ENCODE measurements at places on chromosomes 3 and 15.

DNA sequence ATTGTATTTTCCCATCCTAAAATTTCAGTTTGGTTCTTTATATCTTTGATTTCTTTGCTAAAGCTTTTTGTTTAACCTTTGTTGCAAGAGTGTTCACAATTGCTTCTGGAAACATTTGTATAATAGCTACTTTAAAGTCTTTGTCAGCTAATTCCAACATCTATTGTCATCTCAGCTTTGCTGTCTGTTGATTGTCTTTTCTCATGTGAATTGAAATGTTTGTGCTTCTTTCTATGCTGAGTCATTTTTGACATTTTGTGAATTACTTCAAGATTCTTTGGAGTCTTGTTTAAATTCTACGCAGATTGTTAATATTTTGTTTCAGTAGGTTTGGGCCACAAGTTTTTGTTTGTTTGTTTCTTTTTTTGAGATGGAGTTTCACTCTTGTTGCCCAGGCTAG lies 73.2 kb downstream of the SUCNR1 start:
- DNase-seq = no peak

DNA sequence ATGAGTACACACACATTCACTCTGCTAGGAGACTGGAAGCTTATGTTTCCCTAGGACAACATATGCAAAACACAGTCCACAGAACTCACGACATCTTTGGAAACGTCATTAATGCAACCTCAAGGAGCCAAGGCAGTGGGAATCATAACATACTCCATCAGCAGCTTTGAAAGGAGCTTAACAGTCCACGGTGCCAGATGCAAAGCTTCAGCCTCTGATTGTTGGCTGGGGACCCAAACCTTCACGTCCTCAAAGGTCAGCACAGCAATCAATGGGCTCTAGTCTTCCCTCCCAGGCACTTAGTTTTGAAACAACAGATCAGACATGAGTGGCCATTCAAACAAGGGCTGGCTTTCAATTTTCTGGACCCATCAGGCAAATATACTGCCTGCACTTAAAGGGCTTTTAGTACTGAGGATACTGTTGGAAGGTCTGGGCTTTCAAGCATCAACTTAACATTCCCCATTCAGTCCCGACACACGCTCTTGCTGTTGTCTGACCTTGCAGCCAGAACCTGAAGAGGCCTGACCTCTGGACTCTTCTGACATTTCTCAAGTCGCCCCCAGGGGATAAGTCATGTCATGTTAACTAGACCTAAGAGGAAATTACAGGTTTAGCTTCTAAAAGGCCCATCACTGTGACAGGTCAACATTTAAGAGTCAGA lies 223.0 kb downstream of the PDZRN3 start:
- no peak for DNase-seq

DNA sequence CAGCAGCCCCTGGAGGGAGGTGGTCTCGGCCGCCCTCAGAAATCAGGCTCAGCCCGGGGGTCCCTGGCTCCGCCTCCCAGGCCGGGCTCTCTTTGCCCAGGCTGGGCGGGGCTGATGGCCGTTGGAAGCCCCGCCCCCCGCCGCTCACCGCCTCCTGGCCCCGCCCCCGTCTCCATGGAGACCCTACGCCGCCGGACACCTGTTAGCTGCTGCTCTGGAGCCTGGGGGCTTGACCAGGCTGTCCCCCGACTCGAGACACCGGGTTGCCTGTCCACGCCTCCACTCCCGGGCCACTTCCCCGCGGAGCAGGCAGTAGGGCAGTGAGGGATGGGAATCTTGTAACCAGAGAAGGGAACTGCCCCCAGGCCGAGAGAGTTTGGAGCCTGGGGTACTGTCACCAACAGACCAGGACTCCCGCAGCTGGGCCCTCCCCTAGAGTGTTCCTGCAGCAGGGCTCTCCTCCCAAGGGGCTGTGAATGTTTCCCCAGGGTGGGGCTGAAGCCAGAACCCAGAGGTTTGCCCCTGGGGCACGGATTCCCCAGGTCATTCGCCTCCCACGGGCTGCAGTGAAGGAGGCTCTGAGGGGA lies 27.8 kb upstream of the RPL32 start:
- no peak for DNase-seq

DNA sequence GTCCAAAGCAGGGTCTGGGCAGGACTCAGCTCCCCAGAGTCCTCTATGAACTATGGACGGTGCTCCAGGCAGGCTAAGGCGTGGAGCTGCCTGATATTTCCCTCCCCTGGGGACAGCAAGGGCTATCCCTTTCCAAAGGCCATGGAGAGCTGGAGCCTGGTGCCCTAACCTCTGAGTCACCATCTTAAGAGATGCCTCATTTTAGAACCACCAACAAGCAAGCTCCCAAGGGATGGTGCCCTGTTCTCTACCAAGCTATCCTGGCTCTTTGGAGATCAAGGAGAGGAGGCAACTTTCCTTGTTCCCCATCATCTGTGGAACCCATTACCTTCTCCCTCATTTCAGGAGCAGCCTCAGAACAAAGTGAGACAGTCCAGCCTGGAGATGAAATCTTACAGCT lies 15.7 kb downstream of the STARD5 start:
- no peak for DNase-seq

- no peak for DNase-seq
Measured at GRCh38 chr3:30504939-30505338, 101.5 kb upstream of the TGFBR2 start.

GRCh38 chr3:10600296-10600714 lies 94.9 kb upstream of the ATP2B2 start:
- no peak for DNase-seq

DNA sequence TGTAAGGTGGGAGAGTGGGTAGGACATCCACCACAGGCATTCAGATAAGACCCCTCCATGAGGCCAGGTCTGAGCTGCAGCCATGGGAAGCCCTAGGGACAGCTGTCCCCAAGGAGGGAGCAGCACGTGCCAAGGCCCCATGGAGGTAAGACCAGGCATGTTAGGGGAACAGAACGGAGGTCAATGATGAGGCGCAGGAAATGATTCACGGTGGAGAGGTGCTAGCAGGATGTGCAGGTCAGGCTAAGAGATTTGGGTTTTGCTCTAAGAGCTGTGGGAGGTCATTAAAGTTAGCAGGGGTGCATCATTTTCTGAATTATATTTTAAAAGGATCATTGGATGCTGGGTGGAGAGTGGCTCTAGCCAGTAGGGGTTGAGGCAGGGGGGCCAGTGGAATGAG lies 66.4 kb upstream of the SNRPA1 start:
- DNase-seq = no peak

DNA sequence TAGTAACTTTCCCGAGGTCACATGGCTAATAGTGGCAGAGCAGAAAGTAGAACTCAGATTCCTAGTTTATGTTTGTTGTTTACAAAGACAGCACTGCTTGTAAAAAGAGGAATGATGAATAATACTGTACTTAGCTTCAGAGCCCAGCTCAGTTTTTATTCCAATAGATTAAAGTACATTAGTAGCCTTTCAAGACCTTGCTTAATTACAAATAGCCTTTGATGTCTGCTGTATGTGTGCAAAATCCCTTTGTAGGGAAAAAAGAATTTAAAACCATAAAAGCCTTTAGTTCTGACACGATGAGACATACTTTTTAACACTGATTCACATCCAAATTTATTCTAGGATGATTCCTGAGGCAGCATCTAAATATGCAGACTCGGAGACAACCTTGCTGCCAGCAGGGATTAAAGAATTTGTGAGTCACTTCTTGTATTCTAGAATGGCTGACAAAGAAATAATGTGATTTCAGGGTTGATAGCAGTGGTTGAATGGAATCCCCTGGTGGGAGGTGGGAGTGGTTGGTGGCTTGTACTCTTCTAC lies 324.2 kb upstream of the TGFBR2 start:
- DNase-seq = no peak

- no peak for DNase-seq
Measured at GRCh38 chr3:96354742-96355141, 459.7 kb upstream of the EPHA6 start.

DNA sequence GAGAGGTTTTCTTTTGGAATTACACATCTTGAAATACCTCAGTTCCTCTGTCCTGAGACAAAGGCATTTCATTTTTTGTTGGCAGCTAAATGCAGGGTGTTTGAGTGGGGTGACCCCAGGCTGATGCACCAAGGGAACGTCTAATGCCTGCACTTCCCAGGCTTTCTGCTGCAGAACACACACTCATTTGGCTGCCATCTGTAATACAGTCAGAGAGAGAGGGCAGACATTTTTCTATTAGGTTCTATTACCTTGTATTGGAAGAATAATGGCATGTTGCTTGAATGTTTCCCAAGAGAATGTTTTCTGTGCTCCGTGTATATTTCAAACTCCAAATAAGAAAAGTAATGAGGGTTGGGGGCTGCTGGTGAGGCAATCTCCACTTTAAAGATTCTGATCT lies 87.1 kb downstream of the PTPRG start:
- no peak for DNase-seq

Measured in activated T-cell treated with anti-CD3 and anti-CD28 coated beads for 4 hours (primary cell).